ENCODE measurements at places on chromosomes 4 and X. TPM values are rescaled to one million over a fixed set of nuclear protein-coding genes. Genes with fewer than 3 reads are reported as not detected.

- DNase-seq, result no peak
Observed at GRCh38 chr4:159447296-159447695, 344.4 kb downstream of the RAPGEF2 start.

Gene HPSE
- 1.7 TPM for total RNA-seq

Gene CLDN22
- total RNA-seq, result 0.15 TPM

Gene CPLX1
- 1.2 TPM for total RNA-seq

- DNase-seq, result no peak
Observed at GRCh38 chr4:151717314-151717713, 43.5 kb downstream of the GATB start.

- DNase-seq, result no peak
Observed at GRCh38 chrX:97987979-97988378, 1104.3 kb downstream of the RPA4 start.

GRCh38 chrX:111035991-111036390 is 60.0 kb upstream of the PAK3 start:
- DNase-seq, result no peak

Gene BCLAF3
- total RNA-seq, result 10.1 TPM
